Peyer's patch (tissue), 4 donors: ENCODE measurements at places on chromosomes 1 and 21. TPM values are rescaled to one million over a fixed set of nuclear protein-coding genes. Genes with fewer than 3 reads are reported as not detected.
A peak's percentile ranks its signal among the peaks of the same experiment; 100 is the strongest.

DNA sequence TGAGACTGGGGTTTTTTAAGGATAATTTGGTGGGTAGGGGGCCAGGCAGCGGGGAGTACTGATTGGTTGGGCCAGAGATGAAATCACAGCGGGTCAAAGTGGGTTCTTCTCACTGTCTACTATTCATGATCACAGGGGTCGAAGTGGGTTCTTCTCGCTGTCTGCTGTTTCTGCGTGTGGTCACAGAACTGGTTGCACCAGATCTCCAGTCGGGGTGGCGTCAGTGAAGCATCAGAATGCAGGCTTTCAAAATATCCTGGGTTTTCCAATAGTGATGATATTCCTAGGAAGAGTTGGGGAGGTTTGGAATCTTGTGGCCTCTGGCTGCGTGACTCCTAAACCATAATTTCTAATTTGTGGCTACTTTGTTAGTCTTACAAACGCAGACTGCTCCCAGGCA lies 45.1 kb downstream of the TRPM2 start:
- peak; percentile 3 for DNase-seq

DNA sequence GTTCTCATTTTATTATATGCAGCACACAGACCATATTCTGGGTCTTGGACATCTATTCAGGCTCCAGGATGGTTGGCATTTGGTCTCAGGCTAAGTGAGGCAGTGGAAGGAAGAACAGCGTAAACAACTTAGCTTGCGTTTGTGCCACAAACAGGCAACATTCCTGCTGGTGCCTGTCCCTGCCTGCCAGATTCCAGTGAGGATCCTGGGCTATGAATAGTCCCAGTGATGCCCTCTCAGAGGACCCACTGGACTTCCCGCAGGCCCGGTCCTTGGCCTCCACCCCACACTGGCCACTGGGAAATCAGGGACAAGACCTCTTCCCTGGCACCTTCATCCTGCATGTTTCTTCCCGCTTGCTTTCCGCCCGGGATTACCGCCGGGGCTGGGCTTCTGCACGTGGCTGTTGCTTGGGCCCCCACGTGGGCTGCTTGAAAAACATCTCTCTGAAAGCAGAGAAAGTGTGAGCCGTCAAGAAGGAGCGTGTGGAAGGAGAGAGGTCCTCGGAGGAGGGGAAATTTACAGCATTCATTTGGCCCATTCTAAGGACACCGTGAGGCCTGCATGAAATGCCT lies 145.1 kb upstream of the WNT4 start:
- DNase-seq = no peak

DNA sequence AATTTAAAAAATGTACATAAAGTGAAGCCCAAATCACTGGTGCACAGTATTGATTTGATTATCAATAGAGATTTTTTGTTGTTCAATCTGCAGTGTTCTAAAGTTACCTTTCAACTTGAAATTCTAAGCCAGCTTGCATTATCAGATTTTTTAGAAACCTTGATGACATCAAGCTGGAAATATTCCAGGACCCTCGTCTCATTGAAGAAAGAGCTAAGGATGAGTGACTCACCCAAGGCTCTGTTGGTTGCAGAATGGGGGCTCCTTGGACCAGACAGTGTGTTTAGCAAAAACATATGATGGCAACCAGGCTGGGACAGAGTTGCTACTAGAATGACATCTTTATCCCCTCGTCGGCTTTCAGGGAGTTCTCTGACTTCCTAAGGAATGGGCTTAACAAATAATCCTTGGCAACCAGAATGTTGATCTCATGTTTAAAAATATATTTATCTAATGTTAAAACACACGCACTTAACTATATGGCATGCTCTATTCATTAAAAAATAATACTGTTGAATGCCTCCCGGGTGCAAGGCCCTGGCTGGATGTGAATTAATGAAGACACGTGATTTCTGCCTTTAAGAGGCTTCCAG lies 79.7 kb downstream of the RUNX3 start:
- DNase-seq = no peak

The ROR1 gene
- total RNA-seq = 7.4 TPM

DNA sequence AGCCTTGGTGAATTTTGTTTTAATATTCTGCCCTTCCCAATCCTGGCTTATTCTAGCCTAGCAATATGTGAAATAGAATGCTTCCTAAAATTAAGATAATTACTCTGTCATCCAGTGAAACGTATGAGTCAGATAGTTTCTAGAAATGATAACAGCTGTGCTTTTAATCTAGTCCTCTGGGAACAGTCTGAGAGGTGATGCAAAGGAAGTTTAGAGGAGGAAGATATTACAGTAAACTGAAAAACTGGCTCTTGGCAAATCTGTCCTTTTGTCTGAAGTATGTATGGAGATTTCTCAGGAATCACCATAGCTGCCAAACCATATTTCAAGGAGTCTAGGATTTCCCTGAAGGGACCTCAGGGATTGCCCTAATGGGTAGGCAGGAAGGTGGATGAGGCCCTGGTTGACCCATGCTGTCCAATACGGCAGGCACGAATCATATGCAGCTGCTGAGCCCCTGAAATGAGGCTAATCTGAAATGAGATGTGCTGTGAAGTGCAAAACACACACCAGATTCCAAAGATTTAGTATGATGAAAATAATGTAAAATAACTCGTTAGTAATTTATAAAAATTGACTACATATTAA lies 70.8 kb upstream of the LBR start:
- DNase-seq = no peak

DNA sequence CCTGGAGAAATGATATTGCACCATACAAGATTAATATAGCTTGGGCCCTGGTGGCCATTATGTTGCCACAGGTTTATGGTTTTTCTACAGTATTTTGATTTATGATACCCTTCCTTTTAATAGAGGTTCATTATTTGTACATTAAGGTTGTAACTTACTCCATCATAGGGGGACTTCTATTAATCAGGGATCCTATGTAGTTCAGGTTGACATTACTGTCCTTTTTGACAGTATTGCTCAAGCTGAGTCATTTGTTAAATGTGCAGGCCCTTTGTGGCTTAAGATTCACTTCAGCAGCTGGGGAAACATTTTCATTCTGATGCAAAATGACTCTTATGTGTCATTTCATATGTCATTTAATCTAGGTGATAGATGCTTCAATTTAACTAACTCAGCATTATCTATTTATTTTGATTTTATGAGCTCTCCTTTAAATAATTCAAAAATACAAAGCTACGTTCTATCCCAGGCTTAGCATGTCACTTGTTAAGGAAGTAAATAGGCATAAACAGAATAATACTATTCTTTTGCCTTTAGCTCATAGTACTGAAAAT lies 686.9 kb upstream of the NCAM2 start:
- no peak for DNase-seq

- no peak for DNase-seq
Observed at GRCh38 chr1:64269558-64269884, 66.1 kb downstream of the UBE2U start.

- no peak for DNase-seq
Observed at GRCh38 chr21:41926117-41926806, 27.6 kb downstream of the C2CD2 start.

DNA sequence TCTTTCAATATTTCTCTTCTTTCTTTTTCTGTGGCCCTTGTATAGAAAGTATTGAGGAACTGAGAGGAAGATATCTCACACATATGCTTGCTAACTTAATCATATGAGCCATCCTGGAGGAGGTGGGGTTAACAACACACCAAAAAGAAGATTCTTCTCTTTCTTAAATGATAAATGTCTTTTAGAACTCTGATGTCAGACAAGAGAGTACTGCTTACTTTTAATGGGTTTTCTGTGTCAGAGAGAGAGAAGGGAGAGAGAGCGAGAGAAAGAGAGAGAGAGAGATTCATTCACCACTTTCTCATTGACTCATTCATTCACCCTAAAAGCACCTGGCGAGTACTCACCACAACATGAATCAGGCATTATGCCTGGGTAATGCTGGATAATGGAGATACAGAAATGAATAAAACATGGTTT lies 250.3 kb upstream of the SGIP1 start:
- DNase-seq = no peak

DNA sequence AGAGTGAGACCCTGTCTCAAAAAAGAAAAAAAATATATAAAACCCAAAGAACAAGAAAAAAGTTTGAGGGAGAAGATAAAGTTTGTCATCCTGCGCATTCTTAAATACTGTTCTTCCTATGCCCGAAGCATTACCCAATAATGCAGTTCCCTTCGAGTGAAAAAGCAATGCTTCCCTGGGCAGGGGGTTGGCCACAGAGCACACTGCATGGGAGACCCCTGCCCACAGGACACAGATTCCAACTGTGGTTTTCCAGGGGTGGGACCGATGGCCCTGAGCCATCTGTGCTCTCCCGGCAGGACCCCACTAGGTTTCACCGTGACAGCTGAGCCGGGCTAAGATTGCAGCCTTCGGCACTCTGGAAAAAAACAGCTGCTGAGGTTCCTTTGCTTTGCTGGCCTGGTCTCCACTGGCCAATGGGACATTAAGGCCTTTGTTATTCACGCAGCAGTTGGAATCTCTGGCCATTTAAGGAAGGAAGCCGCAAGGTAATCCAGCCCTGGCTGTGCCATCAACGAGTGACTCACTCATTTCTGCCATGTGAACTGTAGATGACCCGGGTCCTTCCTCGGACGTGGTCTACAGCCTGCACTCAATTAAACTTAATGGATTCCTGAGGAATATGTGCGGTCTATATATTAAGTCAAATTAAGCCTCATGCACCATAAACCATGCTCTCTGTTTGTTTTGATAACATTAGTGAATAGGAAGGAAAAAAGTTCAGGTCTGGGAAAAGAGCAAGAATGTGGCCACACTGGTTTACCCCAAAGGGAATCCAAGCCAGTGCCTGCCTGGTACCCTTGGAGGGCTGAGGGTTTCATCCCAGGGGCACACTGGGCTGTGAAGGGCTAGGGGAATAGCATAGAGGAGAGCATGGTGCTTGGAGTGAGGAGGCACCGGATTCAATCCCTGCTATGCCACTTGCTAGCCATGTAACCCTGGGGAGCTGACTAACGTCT lies 163.2 kb downstream of the ZBTB18 start:
- no peak for DNase-seq

- DNase-seq = no peak
Observed at GRCh38 chr1:201562257-201562656, 23.3 kb downstream of the NAV1 start.

The AGL gene
- 13.1 TPM for total RNA-seq

The RUNX3 gene
- total RNA-seq = 6.3 TPM

The ERO1B gene
- total RNA-seq = 8.6 TPM

DNA sequence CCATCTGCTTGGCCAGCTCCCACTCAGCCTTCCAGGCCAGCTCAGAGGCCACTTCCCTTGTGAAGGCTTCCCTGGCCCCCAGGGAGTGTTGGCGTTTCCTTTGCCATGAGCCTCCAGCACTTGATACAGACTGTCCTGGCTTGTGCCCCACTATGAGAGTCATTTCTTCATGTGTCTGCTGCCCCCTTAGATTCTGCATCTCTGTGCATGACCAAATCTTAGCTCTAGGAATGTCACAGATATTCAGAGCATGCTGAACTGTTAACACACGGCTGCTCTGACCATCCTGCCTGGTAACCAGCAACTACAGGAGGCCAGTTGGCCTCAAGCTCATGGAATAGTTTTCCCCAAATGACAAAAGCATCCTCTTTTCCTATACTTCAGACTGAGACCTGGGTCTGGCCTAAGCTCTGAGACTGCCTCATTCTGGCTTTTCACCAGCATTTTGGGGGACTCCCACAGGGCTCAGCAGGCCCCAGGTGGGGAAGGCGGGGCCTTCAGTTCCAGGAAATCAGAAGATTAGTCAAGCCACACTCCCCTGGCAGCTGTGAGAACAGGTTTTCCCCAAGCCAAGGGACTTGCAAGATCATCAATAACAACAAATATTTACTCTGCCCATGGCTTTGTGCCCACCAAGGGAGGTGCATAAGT lies 182.6 kb upstream of the EDN2 start:
- DNase-seq = no peak

DNA sequence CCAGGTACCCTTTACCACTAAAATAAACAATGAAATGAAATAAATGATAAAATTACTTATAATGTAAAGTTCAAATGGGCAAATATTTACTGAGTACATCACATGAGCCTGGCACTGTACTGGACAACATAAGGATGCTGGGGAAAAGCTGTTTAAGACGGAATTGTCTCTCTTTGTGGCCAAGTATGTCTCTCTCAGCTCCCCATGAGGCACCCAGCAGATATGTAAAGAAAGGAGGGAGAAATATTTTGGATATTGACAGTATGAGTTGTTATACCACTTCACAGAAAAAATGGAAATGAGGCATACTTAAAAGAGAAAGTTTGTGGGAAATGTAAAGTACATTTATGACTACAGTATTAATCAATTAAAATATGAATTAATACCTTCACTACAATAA lies 1.0 kb upstream of the TNFSF4 start:
- no peak for DNase-seq
